Caudate nucleus (tissue), 63 donors: ENCODE measurements at places on chromosomes 16 and 17.

GRCh38 chr16:1534021-1535020, 855 bp downstream of the TMEM204 start:
- no peak for DNase-seq

DNA sequence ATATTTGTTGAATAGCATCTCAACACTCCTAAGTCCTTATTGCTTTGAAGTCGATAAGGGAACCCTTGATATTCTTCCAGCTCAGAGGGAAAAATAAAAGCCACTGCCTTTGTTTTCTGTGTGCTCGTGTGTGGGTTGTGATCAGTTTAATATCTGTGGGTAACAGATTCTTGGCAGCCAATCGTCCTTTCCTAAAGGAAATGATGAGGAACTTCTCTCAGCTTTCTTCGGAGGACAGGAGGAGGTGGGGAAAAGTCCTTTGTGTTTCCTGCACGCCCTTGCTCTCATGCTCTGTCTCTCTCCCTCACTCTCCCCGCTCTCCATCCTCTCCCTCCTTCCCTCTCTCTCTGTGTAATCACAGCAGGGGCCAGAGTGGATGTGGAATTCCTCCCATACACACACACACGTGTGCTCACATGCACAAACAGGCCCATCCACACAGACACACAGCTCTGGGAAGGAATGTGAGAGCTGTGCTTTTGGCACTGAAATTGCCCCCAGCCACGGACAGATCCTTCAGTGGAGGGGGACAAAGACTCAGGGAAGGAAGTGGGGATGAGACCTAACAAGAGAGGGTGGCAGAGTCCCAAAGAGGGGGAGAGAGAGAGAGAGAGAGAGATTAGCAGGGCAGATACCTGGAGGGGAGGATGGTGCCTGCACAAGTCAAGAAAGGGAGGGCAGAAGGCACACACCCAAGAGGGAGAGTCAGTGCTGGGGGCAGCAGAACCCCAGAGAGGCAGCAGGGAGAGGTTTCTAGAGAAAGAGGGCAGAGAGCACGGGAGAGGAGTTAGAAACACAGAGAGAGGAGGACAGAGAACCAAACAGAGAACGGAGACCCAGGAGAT, 83.5 kb upstream of the PLCG2 start:
- no peak for DNase-seq

DNA sequence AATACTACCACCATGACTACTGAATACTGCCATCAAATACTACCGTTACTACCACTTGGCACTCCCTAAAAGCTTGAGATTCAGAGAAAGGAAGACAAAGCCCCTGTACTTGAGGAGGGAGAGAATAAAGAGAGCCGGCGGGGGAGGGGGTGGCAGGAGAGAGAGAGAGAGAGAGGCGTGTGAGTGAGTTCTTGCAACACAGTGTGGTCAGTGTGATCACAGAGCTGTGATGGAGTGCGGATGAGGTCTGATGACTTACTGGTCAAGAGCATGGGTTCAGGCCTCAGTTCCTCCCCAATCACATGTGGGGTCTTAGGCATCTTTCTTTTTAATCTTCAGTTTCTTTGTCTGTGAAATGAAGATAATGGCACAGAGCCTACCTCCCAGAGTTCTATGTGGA, 19.2 kb downstream of the PRKCB start:
- no peak for DNase-seq

DNA sequence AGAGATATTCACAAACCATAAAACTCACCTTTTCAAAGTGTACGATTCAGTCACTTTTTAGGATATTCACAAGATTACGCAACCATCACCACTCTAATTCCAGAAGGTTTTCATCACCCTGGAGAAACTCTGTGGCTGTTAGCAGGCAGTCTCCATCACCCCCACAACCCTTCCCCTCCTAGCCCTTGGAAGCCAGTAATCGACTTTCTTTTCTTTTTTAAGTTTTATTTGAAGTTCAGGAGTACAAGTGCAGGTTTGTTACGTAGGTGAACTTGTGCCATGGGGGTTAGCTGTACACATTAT, 363.5 kb downstream of the CPPED1 start:
- no peak for DNase-seq

GRCh38 chr17:34389126-34389750, 26.2 kb upstream of the CCL1 start:
- no peak for DNase-seq

DNA sequence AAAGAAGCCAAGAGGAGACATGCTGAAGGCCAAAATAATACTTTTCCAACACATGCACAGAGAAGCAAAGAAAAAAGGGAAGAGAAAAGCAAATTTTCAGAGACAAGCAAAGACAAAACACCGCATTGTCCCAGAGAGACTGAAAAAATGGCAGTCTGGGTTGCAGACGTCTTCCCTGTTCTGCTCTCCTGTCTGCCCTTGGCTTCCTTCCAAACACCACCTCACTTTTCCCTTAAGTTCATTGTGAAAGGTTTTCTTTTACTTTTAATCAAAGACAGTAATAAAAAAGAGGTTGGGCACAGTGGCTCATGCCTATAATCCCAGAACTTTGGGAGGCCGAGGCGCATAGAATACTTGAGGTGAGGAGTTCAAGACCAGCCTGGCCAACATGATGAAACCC, 21.2 kb upstream of the VAT1L start:
- DNase-seq = no peak

GRCh38 chr17:68326681-68327080, 35.4 kb downstream of the ARSG start:
- DNase-seq = no peak

- DNase-seq = no peak
These were observed 973 bp upstream of the KRT15 start for GRCh38 chr17:41519501-41520224.

GRCh38 chr16:20023190-20023589, 50.5 kb downstream of the GPR139 start:
- DNase-seq = no peak

- DNase-seq = no peak
These were observed 37.7 kb downstream of the TMEM204 start for GRCh38 chr16:1571012-1571671.

DNA sequence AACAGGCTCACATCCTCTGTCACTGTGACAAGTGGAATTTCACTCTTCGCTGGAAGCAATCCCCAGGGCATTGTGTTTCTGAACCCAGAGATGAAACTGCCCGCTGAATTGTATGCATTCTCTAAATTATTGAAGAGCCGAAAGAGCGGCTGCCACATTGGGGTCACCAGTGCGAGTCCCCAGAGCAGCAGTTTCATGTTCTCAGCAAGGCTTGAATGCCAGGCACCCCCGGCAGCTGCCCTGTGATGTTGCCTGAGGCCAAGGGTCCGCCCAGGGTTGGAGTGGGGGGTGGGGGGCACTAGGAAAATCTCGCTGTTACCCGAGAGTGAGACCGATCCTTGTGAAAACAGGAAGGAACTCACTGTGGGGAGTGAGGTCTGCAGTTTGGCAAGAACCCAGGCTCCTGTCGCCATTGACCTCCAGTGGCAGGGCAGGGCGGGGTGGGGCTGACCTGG, 20.7 kb upstream of the BCAR1 start:
- DNase-seq = no peak

- DNase-seq = no peak
These were observed 6.2 kb upstream of the ABCA8 start for GRCh38 chr17:68961214-68961882.

- DNase-seq = no peak
These were observed 35.6 kb upstream of the ZNF750 start for GRCh38 chr17:82875407-82875856.

- DNase-seq = no peak
These were observed 223.9 kb upstream of the HS3ST3A1 start for GRCh38 chr17:13825526-13826040.

- no peak for DNase-seq
These were observed 148.3 kb downstream of the CDH8 start for GRCh38 chr16:61887903-61888302.

DNA sequence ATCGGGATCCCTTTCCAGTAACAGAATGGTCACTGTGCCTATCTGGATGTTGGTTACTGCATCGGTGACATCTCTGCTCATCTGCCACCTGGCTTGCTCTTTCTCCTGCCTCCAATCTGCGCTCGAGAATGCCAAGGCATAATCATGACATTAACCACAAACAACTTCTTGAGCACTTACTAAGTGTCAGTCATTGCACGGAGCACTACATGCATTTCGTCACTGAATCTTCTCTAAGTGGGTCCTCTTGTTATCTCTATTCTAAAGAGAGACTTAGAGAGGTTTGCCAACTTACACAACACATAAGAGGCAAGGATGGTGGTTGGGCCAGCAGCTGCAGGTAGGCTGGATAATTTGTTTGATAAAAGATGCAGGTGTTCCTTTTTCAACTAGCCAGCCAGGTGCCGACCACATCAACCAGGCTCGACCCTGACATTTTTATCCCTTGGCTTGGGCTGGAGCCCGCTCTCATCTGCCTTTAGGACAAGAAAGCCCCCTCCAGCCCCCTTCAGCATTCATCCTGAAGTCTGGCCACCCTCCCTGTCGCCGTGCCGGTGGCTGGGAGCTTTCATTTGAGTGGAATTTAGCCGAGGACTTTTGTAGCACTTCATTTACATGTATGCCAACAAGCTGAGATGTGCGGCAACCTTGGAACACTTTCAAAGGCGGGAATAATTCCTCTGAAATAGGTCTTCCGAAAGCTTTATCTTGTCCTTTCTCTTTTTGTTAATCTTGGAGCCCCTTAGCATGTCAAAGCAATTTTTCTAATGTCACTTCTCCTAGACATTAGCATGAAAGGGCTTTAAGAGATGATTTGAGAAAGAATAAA, 89.3 kb upstream of the NKD1 start:
- DNase-seq = no peak

- no peak for DNase-seq
These were observed 9.1 kb upstream of the COL1A1 start for GRCh38 chr17:50210240-50211225.

DNA sequence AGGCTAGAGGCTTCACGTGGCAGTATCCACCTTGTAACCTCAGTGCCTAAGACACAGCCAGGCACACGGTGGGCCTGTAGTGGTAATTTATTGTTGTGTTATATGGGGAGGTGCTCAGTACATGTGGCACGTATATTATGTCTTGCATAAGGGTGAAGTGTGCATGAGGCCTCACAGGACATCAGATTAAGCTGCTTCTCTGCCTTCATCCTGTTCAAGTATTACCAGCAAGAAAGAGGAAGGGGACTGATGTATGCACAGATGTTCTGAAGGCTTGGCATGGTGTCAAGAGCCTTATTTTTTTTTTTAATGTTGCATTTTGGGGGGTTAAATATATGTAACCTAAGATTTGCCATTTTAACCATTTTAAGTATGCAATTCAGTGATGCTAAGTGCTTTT, 71.6 kb downstream of the ABCC1 start:
- DNase-seq = no peak

- no peak for DNase-seq
These were observed 48.8 kb downstream of the NLRC5 start for GRCh38 chr16:57038166-57038565.

- DNase-seq = no peak
These were observed 5.1 kb downstream of the CALCOCO2 start for GRCh38 chr17:48835971-48836370.

- DNase-seq = no peak
These were observed 218.8 kb downstream of the SNX29 start for GRCh38 chr16:12195296-12195695.

DNA sequence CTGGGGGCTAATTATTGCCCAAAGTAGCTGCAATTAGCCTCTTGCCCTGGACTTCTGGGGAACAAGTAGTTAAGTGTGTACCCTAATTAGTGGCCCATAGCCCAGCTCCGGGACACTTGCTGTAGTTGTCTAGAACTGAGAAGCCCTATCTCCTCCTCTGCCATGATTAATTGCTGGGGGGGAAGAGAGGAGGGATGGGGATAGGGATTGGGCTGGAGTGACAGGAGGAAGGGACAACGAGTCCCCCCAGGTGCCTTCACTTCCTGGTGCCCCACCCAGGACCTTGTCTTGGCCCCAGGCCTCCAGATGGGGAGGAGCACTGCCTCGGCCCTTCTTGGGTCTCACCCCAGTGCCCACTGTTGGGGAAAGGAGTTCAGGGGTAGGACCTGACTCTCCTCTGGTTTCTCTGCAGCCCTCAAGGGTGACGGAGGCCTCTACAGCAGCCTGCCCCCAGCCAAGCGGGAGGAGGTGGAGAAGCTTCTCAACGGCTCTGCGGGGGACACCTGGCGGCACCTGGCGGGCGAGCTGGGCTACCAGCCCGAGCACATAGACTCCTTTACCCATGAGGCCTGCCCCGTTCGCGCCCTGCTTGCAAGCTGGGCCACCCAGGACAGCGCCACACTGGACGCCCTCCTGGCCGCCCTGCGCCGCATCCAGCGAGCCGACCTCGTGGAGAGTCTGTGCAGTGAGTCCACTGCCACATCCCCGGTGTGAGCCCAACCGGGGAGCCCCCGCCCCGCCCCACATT, 17.4 kb downstream of the NGFR start:
- no peak for DNase-seq

- DNase-seq = no peak
These were observed 34.3 kb upstream of the ERCC4 start for GRCh38 chr16:13885700-13886099.

DNA sequence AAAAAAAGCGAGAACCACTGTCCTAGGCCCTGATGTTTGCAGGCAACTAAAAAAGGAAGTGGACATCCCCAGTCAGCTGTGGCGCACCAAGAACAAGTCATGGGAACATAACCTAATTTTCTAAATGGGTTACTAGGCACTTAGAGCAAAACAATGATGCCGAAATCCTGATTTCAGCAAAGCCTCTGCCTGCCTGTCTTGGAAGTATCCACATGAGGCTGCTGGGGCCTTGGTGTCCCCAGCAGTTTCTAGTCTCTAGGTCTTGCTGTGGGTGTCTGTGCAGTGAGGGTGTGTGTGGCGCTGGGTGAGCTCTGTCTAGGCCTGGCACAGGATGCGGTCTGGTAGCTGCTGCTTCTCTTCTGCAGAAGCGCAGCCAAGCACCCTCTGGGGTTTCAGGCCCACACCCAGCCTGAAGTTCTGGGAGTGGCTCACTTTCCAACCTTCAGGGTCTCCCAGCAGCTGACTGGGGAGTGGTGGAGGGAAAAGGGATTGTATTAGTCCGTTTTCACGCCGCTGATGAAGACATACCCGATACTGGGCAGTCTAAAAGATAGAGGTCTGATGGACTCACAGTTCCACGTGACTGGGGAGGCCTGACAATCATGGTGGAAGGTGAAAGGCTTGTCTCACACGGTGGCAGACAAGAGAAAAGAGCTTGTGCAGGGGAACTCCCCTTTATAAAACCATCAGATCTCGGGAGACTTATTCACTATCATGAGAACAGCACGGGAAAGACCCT, 21.1 kb downstream of the STH start:
- no peak for DNase-seq
